ENCODE measurements at places on chromosomes 12 and 14.

DNA sequence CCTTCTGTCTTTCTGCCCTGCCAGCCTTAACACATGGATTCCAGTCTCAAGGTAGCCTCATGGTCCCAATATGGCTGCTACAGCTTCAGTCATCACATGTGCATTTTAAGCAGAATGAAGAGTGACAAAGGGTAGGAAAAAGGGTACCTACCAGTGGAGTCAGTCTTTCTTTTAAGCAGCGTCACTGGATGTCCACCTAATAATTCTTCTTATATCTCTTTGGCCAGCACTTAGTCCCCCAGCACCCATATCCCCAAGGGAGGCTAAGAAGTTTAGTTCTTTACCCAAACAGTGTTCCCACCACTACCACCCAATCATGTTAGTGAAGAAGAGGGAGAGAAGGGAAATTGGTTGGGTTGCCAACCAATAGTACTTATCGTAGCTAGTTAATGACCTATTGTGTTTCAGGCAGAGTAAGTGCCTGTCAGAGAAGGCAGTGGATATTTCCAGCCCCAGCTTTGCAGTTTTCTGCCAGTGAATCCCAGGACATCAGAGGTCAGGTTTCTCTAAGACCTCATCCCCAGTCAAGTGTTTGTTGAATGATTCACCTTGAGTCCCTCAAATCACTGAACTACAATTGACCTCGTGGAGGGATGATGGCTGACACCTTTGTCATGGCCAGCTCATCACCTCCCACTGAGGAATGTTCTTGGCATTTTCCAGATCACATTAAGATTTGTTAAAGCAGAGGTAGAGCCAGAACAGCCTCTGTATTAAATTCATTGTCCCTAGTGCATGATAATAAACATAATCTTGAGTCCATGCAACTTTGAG is 250.9 kb upstream of the CRY1 start:
- no peak for DNase-seq

DNA sequence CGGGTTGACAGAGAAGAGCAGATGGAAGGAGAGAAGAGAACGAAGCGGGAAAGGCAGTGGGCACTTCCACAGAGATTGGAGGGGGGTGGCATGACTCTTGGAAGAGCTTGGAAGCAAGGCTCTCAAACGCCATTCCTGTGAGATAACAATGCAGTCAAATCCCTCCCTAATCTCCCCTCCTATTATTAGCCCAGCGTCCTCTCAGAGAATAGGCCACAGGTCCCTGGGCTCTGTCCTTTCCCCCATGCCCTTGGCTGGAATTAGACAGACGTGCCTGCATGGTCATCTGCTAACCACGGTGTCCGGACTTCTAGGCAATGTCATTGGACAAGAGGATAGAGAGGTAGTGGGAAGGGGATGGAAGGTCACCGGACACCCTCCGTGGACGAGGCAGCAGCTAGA is 8.0 kb upstream of the MYH7 start:
- DNase-seq, result no peak

DNA sequence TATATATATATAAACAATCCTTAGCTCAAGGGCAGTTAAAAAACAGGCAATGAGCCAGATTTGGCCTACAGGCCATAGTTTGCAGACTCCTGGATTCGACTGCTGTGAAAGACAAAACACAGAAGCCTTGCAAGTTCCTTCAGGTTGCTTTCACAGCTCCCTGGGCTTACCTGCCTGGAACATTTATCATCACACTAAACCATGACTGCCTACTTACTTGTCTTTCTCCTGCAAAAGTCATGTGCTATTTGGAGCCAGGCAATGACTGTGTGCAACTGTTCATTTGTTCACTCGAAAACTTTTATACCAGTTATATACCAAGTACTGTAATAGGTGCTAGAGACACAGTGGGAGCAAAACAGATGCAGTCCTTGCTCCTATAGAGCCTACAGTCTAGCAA is 2.2 kb upstream of the RPS6KA5 start:
- no peak for DNase-seq

DNA sequence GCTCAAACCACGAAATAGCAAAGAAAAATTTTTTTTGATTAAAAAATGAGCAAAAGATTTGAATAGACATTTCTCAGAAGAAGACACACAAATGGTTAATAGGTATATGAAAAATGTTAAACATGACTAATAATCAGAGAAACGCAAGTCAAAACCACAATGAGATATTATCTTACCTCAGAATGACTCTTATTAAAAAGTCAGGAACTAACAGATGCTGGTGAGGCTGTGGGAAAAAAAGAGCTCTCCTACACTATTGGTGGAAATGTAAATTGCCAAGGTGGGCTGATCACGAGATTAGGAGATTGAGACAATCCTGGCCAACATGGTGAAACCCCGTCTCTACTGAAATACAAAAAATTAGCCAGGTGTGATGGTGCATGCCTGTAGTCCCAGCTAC is 315.5 kb upstream of the FLRT2 start:
- DNase-seq, result no peak

- DNase-seq, result no peak
Measured at GRCh38 chr12:91918431-91918830, 227.2 kb downstream of the BTG1 start.

DNA sequence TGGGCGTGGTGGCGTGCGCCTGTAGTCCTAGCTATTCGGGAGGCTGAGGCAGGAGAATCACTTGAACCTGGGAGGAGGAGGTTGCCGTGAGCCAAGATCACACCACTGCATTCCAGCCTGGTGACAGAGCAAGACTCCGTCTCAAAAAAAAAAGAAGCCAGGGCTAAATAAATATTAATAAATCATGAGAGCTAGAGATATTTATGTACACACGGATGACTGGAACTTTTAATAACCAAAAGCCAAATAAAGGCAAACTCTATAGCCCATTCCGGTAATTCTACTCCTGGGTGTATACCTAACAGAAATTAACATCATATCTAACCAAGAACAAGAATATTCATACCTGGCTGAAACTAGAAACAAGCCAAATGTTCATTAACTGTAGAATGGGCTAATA is 7.7 kb upstream of the TRAFD1 start:
- DNase-seq, result no peak

DNA sequence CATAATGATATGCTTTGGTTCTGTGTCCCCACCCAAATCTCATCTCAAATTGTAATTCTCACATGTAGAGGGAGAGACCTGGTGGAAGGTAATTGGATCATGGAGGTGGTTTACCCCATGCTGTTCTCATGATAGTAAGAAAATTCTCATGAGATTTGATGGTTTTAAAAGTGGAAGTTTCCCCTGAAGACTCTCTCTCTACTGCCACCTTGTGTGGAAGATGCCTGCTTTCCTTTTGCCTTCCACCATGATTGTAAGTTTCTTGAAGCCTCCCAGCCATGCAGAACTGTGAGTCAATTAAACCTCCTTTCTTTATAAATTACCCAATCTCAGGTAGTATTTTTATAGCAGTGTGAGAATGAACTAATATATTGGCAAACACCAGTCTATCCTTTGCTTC is 260.4 kb upstream of the PPFIA2 start:
- no peak for DNase-seq

GRCh38 chr12:129339336-129339735 is 486.1 kb downstream of the GLT1D1 start:
- no peak for DNase-seq

DNA sequence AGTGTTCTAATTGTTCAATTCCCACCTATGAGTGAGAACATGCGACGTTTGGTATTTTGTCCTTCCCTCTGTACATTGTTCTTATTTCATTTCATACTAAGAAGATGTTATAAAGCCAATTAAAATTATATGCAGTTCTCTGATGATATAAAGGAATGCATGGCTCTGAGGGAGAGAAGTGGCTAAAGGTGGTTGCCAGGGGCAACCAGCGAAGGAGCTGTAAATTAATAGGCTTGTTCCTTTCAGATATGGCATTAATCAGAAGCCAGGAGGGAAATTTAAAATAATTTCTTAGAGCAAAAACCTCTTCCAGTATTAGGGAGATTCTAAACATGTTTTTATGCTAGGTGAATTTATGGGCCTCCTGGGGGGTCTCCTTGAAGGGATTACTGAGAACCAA is 227.8 kb downstream of the TMEM117 start:
- no peak for DNase-seq

DNA sequence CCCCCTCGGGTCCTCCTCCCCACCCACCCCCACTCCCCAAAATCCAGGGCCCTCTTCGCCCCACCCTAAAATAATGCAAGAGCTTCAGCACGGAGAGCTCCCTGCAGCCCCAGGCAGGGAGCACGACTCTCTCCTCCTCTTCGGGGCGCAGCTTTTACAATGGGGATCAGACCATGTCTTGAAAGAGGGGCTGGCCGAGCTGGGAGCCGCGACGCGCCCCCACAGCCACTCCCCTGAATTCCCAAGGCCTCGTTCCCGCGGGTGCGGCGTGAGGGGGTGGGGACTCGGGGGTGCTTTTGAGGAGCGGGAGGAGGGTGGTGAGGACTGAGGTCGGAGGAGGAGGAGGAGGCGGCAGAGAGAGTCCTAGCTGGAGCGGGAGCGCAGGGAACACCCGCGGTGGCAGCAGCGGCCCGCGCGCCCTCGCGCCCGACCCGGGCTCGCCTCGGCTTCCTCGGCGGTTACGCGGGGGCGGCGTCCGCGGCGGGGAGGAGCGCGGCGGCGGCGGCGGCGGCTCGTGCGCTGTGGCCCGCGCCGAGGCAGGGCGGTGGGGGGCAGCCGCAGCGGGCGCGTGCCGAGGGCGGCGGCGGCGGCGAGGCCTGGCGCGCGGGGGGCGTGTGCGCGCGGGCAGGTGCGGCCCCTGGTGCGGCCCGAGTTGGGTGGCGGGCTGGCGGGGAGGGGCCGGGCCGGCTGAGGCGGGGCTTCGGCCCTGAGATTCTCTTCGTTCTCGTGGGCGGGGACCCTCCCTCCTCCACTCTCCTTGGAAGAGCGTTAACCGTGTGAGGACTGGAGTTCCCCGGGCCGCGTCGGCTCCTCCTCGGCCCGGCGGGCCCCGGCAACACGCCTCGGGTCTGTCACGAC is at the start of gene ANKS1B:
TSS of gene ANKS1B (minus strand) at position 666 of the 858 bp plus-strand sequence. CDS start 699 bp downstream, outside the sequence.
- no peak for DNase-seq

DNA sequence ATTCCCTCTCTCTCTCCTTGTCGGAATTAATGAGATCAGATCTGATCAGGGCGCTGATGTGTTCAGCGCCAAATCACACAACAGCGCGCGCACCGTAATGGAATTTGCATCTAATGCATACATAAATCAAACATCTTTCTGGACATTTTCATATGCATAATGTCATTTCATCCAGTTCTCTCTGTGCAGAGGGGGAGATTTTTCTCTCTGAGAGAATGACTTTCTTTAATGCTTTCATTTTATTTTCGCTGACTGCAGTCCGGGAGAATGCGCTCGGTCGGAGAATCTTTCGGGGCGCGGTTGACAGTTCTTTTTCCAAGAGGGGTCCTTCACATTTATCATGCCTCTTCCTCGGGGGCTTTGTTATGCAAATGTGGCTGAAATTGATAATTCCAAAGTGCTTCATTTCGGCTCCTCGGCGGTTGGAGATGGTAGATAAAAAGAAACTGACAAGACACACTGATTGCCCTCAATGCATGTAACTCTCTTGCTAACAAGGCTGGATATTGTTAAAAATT is 615.9 kb downstream of the VRK1 start:
- DNase-seq, result no peak

- no peak for DNase-seq
Measured at GRCh38 chr14:42192738-42193653, 586.3 kb downstream of the LRFN5 start.

DNA sequence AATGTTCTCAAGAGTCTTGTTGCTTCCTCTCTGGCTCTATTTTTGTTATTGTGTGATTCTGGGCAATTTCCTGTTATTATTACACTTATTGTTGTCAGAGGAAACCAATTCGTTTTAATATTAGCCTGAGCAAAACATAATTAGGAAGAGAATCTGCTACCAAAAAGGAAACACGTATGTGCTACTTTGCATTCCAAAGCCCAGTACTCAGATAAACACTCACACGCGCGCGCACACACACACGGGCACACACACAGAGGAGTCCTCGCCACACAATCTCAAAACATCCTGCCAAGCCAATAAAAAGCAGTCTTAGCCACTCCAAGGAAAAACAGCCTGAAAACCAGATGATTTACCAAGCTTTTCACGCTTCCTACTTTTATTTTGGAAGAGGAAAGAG is 400.7 kb downstream of the NUAK1 start:
- DNase-seq, result no peak

GRCh38 chr12:52251367-52252051 is 18.5 kb downstream of the KRT7 start:
- DNase-seq, result no peak

- no peak for DNase-seq
Measured at GRCh38 chr12:49296836-49297694, 2.1 kb downstream of the PRPH start.

DNA sequence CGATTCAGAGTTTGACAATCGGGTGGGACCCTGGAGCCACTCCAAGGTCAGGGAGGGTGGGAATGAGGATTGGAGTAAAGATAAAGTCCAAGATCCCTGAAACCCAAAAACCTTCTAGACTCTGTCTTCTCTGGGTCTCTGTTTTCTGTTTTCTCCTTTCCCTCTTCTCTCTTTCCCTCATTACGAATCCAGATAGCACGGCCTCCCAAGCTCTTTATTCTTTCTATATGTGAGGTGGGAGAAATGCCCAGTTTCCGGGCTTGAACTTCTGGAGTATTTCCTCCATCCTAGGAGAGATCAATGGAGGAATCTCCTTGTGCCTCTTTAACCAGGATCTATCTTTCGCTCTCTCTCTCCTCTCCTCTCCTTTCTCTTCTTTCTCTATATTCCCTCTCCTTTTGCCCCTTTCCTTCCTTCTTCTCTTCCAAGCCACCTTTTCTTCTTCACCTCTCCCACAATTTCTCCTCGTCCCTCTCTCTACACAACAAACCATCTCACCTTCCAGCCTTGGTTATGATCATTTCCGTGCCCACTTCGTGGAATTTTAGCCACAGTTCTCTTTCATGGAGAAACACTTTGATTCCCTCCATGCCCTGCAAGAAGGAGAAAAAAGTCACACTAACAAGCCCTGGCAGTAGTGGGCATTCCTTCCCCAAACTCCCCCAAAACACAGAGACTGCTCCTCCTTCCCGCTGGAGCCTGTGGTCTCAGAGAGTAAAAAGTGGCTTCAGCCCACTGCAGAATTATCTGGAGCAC is 4.4 kb downstream of the TBX5 start:
- DNase-seq, result no peak

DNA sequence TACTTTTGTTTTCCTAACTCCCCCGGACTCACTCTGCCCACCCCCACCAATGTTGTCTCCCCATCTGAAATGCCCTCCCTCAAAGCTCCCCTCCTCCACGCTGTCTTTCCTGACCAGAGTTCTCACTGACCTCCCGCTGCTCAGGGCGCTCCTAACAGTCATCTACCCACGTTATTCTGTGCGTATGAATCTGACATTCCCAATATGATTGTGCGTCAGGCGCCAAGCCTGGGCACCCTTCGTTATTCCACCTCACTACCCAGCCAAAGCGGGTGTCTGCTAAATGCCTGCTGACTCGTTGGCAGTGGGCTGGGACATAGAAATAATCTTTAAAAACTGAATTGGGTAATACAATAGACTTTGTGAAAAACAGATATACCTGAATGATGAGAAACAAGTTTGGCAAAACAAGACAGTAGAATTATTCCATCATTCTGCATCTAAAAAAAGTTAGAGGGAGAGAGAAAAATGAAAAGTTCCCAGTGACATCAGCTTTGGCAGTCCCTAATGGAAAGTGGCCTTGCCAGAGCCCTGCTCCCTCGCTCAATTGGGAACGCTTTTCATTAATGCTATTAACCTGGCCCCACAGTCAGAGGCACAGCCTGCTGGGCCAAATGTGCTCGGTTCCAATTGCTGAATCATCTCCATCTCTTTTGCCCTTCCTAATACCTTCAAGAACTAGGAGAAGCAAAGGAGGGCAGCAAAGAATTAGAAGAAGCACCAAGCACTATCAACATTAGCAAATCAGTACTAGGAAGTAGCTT is 74.0 kb upstream of the PLXNC1 start:
- DNase-seq, result no peak

Data from CD4-positive, alpha-beta T cell treated with Interleukin-15 for 1 hour (primary cell).